NCI-H2171 treated with DMSO at 0.1 percent for 48 hours (cell line): ENCODE measurements at places on chromosomes 6 and 20.
A peak's percentile ranks its signal among the peaks of the same experiment; 100 is the strongest.

- DNase-seq: peak; percentile 73
Observed at GRCh38 chr6:106974336-106974998, at the start of gene CD24. Gene CD24 (minus strand): TSS chr6:106974729. CDS start chr6:106974646, 83 bp downstream.

GRCh38 chr20:56060486-56060885 lies 55.2 kb upstream of the CBLN4 start:
- DNase-seq: no peak

DNA sequence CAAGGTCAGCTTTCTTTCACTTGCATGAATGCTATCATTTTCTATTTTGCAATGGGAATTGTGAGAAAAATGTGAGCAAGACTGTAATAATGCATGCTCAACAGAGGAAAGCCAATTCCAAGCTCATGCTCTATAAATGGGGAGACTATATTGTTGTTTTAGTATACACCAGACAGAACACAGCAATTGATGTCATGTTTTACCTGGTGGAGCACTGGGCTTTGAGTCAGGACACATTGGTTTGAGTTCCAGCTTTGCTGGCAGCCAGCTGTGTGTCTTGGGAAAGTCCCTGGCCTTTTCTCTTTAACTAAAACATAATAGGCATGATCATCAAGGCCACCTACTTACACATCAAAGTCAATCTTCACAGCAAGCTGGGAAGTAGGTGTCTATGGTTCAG lies 83.3 kb downstream of the FOXA2 start:
- DNase-seq: no peak

- DNase-seq: no peak
Observed at GRCh38 chr20:60087563-60088105, 129.4 kb downstream of the CDH26 start.

GRCh38 chr6:106757267-106757666 lies 127.9 kb downstream of the QRSL1 start:
- peak; percentile 69 for DNase-seq

DNA sequence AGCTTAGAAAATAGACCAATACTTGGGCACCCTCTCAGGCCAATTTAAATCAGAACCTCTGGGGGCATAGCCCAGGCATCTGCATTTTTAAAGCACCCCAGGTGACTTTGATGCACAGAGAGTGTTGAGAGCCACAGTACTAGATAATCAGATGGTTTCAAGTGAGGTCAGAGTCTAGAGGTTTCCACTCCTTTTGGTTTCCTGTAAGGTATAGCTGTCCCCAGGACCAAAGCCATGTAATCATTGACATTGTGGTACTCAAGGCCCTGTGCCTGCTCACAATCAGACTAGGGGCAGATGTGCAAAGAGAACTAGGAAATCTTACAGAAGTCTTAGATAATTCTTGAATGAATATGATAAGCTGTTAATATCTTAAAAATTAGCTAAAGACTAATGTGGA lies 9.1 kb downstream of the FILIP1 start:
- DNase-seq: no peak

DNA sequence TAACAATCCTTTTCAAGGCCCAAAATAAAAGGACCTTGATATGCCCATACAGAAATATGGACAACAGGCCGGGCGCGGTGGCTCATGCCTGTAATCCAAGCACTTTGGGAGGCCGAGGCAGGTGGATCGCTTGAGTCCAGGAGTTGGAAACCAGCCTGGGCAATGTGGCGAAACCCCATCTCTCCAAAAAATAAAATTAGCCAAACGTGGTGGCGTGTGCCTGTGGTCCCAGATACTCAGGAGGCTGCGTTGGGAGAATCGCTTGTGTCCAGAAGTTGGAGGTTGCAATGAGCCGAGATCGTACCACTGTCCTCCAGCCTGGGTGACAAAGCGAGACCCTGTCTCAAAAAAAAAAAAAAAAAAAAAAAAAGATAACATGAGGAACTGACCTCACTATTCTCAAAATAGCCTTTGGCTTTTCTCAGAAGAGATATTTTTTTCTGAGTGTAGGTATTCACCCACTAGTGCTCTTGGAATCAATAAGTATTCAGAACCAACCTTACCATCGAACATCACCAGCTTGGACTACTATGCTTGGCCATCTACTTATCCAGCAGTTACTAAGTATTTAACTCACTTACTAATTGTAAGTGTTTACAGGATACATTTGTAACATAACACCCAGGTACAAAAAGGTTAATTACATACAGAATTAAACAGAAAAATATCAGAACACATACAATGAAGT lies 99.2 kb downstream of the OR2B2 start:
- DNase-seq: no peak

DNA sequence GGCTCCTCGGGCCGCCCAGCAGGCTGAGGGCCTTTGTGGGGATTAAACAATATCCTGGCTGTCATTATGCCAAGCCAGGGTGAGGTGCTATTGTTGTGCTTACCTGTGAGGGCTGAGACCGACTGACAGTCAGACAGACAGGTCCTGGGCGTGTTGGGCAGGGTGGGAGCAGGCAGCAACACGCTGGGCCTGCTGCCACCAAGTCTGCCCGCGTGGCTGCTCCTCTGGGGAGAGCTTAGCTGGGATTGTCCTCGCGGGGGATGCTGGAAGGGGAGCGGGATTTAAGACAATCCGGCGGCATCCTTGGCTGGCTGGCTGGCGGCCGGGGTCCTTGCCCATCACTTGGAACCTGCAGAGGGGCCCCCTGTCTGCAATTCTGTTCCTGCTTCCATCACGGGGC lies 20.0 kb downstream of the ITPR3 start:
- peak; percentile 23 for DNase-seq

DNA sequence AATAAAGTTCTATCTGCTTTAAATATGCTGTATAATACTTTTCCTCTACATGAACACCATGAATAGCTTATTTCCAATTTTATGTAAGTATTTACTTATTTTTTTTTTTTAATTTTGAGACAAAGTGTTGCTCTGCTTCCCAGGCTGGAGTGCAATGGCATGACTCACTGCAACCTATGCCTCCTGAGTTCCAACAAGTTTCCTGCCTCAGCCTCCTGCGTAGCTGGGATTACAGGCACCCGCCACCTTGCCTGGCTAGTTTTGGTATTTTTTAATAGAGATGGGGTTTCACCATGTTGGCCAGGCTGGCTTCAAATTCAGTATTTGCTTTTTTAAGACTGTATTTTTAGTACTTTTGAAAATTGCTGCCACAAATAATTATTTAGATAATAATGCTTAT lies 1365.9 kb downstream of the GRIK2 start:
- DNase-seq: no peak

GRCh38 chr20:24987873-24988835 lies 4.4 kb downstream of the APMAP start:
- no peak for DNase-seq

GRCh38 chr6:162644153-162644552 lies 83.4 kb downstream of the PRKN start:
- DNase-seq: no peak

DNA sequence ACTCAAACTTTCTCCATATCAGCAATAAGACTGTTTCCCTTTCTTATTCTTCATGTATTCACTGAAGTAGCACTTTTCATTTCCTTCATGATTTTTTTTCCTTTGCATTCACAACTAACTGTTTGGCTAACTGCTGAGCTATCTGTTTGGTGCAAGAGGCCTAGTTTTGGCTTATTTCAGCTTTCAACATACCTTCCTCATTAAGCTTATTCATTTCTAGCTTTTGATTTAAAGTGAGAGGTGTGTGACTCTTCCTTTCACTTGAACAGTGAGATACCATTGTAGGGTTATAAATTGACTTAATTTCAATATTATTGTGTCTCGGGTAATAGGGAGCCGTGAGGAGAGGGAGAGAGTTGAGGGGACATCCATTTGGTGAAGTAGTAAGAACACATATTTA lies 262.0 kb upstream of the PREP start:
- DNase-seq: no peak

DNA sequence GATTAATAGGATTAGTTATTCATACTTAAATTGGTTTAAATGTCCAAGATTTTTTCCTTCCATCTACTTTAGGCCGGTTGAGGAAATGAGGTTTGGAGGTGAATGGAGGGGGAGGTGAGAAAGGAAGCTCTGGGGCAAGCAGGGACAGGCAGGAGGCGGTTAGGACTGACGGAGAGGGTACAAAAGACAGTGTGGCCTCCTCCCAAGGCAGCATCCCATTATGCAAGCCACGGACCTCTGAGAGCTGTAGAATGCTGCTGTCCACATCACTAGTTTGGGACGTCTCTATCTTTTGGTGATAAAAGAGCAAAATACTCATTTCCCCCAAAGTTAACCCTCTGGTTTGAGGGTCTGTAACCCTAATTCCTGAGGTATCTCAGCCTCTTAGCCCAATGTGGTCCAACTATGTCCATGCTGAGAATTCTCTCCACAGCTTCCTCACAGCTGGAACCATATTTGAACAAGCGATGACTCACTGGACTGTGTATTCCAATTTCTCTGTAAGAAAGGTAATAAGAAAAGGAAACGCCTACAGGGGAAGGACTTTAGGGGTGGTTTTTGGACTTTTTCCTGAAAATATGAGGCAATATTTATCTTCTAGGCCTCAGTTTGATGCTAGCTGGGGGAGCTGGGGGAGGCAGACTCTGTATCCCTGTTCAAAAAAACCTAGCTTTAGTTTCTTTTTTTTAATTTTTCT lies 172.2 kb downstream of the TFAP2B start:
- no peak for DNase-seq

DNA sequence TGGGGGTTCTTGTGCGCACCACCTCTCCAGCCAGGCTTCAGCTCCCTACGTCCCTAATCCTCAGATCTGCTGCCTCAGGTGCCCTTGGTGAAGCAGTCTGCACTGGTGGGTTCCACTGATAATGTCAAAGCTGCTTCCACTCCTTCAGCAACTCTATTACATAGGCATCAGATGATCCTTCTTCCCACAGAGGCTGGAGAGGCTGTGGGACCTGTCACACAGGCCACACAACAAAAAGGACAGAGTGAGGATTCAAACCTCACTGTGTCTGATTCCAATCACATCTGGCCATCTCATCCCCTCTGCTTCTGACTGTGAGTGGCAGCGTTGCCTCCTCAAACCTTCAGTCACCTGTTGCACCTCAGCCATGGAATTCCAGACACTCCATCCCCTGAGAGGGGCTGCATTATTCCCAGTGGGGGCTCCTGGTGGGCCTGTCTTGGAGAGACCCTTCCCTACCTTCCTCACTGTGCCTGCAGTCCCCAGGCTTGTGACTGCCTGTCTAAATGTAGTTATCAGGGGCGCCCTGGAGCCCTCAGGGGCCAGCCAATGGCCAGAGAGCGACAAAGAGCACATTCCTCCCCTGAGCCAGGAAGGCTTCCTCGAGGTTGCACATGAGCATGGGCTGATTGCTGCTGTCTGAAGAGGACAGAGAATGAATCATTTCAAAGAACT lies 211.4 kb upstream of the ECI2 start:
- DNase-seq: no peak
